Activated T-cell treated with anti-CD3 and anti-CD28 coated beads, Interleukin-2, amount 50 U/mL, for 72 hours (primary cell): ENCODE measurements at places on chromosomes 13 and 19.

GRCh38 chr19:58581227-58582141 lies 8.3 kb upstream of the MZF1 start:
- peak; percentile 93 for DNase-seq
- peak overlapping the region; percentile 8 for H3K4me3 ChIP-seq
- H3K4me1 ChIP-seq = peaks cover 40% of the 10 kb centered on the region
- H3K27me3 ChIP-seq = no peaks in the 10 kb centered on the region
- peak overlapping the region; percentile 80 for H3K27ac ChIP-seq

DNA sequence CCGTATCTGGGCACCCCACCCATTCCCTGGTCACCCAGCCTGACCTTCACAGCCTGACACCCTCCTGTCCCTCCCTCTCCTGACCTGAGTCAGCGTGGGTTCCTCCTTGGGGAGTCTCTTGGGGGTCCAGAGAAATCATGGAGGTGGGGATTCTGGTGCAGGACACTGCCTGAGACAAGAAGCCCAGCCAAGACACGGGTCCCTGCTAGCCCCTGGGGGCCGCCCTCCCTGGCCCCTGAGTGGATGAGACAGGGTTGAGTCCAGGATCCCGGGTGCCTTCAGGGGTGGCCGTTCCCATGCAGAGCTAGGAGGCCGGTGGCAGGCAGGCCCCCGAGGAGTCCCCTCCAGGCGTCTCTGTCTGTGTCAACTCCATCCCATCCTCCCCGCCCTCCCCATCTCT lies 1.6 kb downstream of the MAP2K7 start:
- H3K4me1 ChIP-seq = peaks cover 43% of the 10 kb centered on the region
- H3K4me3 ChIP-seq = peak overlapping the region; percentile 96
- no peaks in the 10 kb centered on the region for H3K27me3 ChIP-seq
- peak overlapping the region; percentile 96 for H3K27ac ChIP-seq
- H3K36me3 ChIP-seq = no peaks in the 10 kb centered on the region

- H3K4me3 ChIP-seq = no peak overlapping the region
- H3K4me1 ChIP-seq = no peaks in the 10 kb centered on the region
- H3K36me3 ChIP-seq = no peaks in the 10 kb centered on the region
- no peak for DNase-seq
- H3K27me3 ChIP-seq = no peaks in the 10 kb centered on the region
Measured at GRCh38 chr13:79995334-79995733, 345.6 kb downstream of the SPRY2 start.

- DNase-seq = no peak
- no peak overlapping the region for H3K27ac ChIP-seq
- peaks cover 9% of the 10 kb centered on the region for H3K4me1 ChIP-seq
- peaks cover 25% of the 10 kb centered on the region for H3K27me3 ChIP-seq
Measured at GRCh38 chr13:45303026-45303425, 38.0 kb downstream of the TPT1 start.

- no peaks in the 10 kb centered on the region for H3K27me3 ChIP-seq
- no peaks in the 10 kb centered on the region for H3K4me1 ChIP-seq
- H3K4me3 ChIP-seq = no peak overlapping the region
- no peak for DNase-seq
- no peak overlapping the region for H3K27ac ChIP-seq
Measured at GRCh38 chr19:13813147-13813546, 17.9 kb downstream of the ZSWIM4 start.

- DNase-seq = no peak
- H3K36me3 ChIP-seq = no peaks in the 10 kb centered on the region
- no peaks in the 10 kb centered on the region for H3K4me1 ChIP-seq
- no peaks in the 10 kb centered on the region for H3K27me3 ChIP-seq
- no peak overlapping the region for H3K4me3 ChIP-seq
- H3K27ac ChIP-seq = no peak overlapping the region
Measured at GRCh38 chr13:71577127-71577526, 289.9 kb downstream of the DACH1 start.

- DNase-seq = no peak
- H3K4me3 ChIP-seq = no peak overlapping the region
- no peak overlapping the region for H3K27ac ChIP-seq
- H3K4me1 ChIP-seq = peaks cover 74% of the 10 kb centered on the region
Measured at GRCh38 chr13:25876247-25876646, 175.6 kb downstream of the SHISA2 start.

DNA sequence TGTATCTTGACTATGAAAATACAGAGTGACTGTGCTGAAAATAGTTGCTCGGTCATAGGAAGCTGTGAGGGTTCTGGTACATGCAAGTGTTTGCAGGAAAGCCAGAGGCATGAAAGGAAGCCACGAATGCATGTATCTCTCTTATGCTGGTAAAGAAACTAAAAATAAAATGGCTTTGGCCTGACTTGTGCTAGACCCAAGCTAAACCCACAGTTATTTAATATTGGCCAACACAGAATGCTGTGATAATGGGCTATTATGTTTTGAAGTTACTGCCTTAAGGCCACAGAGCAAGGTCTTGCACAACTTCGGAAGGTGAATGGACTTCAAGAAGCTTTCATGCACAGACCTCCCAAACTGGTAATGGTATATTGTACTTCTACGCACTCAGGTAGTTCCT lies 518.2 kb upstream of the HTR2A start:
- no peak for DNase-seq
- H3K27ac ChIP-seq = no peak overlapping the region
- no peaks in the 10 kb centered on the region for H3K36me3 ChIP-seq
- H3K4me1 ChIP-seq = no peaks in the 10 kb centered on the region
- no peak overlapping the region for H3K4me3 ChIP-seq

DNA sequence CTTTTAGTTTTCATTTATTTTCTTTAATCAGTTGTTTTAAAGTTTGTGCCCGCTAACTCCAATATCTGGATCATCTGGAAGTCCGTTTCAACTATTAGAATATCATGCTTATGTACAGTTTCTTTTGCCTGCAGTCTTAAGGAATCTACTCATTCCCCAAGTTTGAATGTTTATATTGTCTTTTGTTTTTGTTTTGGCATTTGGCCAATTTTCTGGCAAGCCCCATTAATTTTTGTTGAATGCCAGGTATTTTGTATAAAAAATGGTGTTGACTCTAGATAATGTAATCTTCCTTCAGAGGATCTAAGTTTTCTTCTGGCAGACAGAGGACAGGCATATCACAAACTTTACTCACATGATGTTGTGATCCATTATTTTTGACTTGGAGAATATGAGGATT lies 11.1 kb upstream of the ZNF235 start:
- no peaks in the 10 kb centered on the region for H3K4me1 ChIP-seq
- peaks cover 6% of the 10 kb centered on the region for H3K27me3 ChIP-seq
- peaks cover 9% of the 10 kb centered on the region for H3K36me3 ChIP-seq

DNA sequence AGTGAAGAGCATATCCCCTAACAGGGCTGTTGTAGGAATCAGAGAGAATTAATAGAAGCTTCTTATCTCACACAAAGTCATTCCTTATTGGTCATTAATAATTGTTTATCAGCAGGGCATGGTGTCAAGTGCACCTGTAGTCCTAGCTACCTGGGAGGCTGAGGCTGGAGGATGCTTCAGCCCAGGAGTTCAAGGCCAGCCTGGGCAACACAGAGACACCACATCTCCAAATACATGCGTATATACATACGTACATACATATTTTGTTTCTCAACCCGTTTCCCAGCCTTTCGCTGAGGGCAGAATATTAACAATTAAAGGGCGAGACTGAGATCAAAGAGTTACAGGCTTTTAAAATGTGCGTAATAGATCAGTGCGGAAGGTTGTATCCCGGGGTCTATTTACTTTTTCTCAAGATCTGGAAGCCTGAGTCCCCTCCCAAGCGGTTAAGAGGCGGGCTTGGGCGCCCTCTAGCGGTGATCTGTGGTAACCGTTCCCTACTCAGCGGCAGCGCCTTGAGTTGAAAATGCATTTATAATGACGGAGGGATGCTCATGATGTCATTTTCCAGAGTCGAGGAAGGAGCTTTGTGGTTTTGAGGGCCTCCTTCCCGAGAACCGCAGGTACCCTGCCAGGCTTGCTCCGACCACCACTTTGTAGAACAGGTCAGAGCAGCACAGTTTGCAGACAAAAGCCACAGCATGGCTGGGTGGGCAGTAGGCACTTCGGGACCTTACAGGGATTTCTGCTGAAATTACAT lies 169.6 kb upstream of the GPR12 start:
- no peaks in the 10 kb centered on the region for H3K36me3 ChIP-seq
- no peak overlapping the region for H3K27ac ChIP-seq
- peak; percentile 78 for DNase-seq
- H3K27me3 ChIP-seq = peaks cover 4% of the 10 kb centered on the region
- peaks cover 3% of the 10 kb centered on the region for H3K4me1 ChIP-seq

GRCh38 chr13:113663934-113664333 lies 3.1 kb upstream of the GRK1 start:
- DNase-seq = no peak
- no peaks in the 10 kb centered on the region for H3K4me1 ChIP-seq
- H3K27ac ChIP-seq = no peak overlapping the region
- peaks cover 6% of the 10 kb centered on the region for H3K36me3 ChIP-seq
- H3K4me3 ChIP-seq = no peak overlapping the region
- H3K27me3 ChIP-seq = no peaks in the 10 kb centered on the region

DNA sequence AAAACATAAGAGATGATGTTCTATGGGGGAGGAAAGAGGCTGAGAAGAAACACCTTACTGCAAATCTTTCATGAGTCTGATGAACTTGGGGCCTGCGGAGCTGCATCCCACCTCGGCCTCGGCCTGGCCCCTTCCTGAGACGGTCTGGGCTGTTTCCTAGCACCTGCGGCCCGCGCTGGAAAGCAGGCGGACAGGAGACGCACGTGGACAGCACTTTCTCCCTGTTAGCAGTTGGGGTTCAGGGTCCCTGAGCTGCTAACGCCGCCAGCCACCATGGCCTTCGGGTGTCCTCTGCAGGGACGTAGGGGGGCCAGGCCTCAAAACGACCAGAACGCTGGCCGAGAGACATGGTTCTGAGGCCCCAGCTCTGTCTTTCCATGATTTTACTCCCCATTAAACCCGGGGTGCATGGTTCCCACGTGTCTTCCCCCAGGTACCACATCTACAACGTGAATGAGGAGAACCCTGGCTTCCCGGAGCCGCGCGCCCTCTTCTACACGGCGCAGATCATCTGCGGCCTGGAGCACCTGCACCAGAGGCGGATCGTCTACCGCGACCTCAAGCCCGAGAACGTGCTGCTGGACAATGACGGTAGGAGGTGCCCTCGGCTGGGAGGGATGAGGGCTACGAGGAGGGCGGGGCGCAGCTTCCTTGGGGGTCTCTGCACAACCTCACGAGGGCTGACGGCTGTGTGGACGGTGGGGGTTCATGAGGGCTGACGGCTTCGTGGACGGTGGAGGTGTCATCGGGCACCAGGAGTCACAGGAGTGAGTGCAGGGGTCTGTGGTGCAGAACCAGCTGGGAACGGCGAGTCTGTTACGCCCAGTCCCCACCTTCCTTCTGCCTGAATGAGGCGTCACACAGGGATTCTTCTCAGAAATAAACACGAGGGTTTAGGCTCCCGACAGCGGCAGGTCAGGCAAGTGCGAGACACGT lies 4.3 kb downstream of the GRK1 start:
- no peaks in the 10 kb centered on the region for H3K4me1 ChIP-seq
- H3K27me3 ChIP-seq = no peaks in the 10 kb centered on the region
- H3K36me3 ChIP-seq = no peaks in the 10 kb centered on the region
- no peak overlapping the region for H3K4me3 ChIP-seq

DNA sequence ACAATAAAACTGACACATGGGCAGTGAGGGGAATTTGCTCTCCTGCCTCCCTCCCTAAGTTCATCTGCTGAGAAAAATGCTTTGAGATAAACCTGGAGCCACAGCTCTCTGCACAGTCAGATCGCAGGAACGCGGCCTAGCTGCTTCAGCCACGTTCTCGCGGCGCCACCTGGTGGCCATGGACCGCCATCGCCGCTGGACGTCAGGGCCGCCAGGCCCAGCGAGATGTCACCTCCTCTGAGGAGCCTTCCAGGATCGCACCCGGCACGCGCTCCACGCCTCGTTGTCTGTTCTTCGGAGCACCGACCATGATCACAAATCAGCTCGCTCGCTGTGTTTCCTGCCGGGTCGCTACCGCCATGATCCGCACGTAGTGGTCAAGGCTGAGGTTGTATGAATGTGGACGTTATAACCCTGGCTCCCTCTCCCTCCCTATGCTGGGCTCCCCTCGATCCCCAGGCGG lies 20.6 kb upstream of the USP29 start:
- H3K27ac ChIP-seq = no peak overlapping the region
- H3K4me3 ChIP-seq = no peak overlapping the region
- H3K27me3 ChIP-seq = peaks cover 11% of the 10 kb centered on the region
- peaks cover 10% of the 10 kb centered on the region for H3K4me1 ChIP-seq

DNA sequence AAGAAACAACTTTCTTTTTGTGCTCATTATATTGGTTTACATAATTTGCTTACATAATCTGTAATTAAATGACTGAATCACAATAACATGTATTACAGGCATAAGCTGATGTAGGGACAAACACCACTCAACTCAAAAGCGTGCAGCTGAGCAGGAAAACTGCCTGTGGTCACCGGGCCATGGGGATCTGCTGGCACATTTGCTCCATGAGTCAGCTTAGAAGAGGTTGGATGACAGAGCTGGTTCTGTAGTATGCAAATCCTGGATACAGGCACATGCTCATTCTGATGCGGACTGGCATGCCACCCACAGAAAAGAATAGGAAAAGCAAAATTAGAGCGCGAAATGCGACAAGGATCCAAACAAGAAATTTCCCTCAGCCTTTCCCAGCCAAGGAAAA lies 128.6 kb downstream of the USP12 start:
- peaks cover 7% of the 10 kb centered on the region for H3K27me3 ChIP-seq
- H3K4me1 ChIP-seq = peaks cover 17% of the 10 kb centered on the region
- no peak for DNase-seq
- peak overlapping the region; percentile 92 for H3K27ac ChIP-seq
- H3K4me3 ChIP-seq = no peak overlapping the region
- H3K36me3 ChIP-seq = no peaks in the 10 kb centered on the region

- H3K27me3 ChIP-seq = peaks cover 12% of the 10 kb centered on the region
- no peaks in the 10 kb centered on the region for H3K36me3 ChIP-seq
- no peak for DNase-seq
Measured at GRCh38 chr13:59587030-59587429, 576.7 kb downstream of the DIAPH3 start.

DNA sequence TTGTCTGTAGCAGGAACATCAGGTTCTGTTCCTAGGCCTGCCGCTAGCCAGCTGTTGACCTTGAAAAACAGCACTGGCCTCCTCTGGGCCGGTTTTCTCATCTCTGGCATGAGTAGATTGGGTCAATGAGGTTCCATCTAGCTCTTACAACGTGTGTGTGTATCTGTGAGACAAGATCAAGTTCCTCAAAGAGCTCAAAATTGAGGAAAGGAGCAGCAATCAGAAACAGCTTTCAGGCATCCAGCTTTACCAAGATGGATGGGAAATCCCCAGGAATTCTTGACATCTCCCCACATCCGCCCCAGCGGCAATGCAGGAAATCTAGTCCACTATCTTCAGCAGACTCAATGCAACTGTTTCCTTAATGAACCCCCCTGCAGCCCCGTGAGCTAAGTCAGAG lies 4.9 kb downstream of the FLT1 start:
- peak overlapping the region; percentile 79 for H3K4me3 ChIP-seq
- H3K27ac ChIP-seq = no peak overlapping the region
- peaks cover 11% of the 10 kb centered on the region for H3K27me3 ChIP-seq
- no peak for DNase-seq

GRCh38 chr19:1141944-1142343 lies 32.1 kb downstream of the SBNO2 start:
- no peak for DNase-seq
- no peaks in the 10 kb centered on the region for H3K27me3 ChIP-seq
- H3K4me3 ChIP-seq = no peak overlapping the region
- H3K27ac ChIP-seq = no peak overlapping the region

GRCh38 chr13:21228738-21229137 lies 52.3 kb downstream of the MRPL57 start:
- H3K4me1 ChIP-seq = peaks cover 18% of the 10 kb centered on the region
- H3K27me3 ChIP-seq = peaks cover 6% of the 10 kb centered on the region
